ENCODE measurements at places on chromosomes 1 and 21. TPM values are rescaled to one million over a fixed set of nuclear protein-coding genes. Genes with fewer than 3 reads are reported as not detected.

RNF115 gene
- 8.0 TPM for polyA plus RNA-seq

CITED4 gene
- polyA plus RNA-seq = 47.8 TPM

SPTA1 gene
- polyA plus RNA-seq = not detected

PLD5 gene
- 0.04 TPM for polyA plus RNA-seq

LCE1C gene
- polyA plus RNA-seq = not detected

JTB gene
- polyA plus RNA-seq = 180 TPM

Measured in pancreas (tissue), 10 donors.